ENCODE measurements at places on chromosomes 2 and 18.
A peak's percentile ranks its signal among the peaks of the same experiment; 100 is the strongest.

DNA sequence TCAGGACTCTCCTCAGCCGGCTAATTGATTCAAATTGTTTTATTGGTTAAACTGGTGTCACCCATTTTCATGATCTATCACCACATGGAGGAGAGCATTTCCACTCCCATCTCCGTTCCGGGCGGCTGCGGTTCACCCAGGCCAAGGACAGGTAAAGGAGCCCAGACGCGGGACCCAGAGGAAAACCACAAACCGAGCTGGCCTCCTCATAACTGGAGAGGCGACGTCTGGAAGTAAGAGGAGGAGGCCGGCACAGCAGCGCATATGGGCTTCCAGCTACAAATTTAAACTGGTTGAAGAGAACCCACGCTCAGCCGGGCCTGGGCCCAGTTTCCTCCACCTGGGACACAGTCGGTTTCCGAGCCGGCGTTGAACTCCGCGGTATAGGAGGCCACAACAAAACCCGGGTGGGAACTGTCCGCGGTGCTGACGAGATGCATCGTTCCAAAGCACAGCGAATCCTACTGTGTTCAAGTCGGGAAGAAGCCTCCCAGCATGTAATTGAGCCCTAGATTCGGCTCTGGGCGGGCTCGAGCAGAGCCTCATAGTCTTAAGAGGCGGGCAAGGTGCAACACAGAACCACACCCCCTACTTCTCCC lies 3.0 kb upstream of the SKOR2 start:
- peak; percentile 4 for DNase-seq

DNA sequence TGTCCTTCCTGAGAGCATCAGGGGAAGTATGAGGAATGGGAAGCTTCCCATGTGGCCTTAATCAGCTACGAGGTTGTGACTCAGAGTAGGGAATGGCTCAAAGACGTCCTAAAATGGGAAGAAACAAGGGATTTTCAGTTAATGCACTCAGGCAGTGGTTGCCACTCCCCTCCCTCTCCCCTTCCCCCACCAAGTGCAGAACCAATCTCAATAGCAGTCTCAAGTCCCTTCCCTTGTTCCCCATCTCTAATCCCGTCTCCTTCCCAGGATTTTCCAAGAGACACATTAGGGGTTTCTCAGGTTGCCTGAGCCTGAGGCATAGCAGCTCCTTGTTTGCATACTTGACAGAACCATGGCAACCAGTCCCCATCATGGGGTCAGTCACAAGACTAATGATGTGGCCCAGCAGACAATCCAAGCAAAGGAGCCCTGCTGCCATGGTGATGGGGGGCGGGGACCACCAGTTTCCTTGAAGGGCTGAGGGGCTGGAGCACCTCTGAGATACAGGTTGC lies 18.2 kb upstream of the RESP18 start:
- no peak for DNase-seq

GRCh38 chr18:48720655-48721025 lies 181.8 kb downstream of the CTIF start:
- no peak for DNase-seq

- DNase-seq: no peak
Observed at GRCh38 chr2:215105607-215106354, 32.6 kb downstream of the ABCA12 start.
